Amygdala (tissue), 56 donors: ENCODE measurements at places on chromosomes 6 and 20.

DNA sequence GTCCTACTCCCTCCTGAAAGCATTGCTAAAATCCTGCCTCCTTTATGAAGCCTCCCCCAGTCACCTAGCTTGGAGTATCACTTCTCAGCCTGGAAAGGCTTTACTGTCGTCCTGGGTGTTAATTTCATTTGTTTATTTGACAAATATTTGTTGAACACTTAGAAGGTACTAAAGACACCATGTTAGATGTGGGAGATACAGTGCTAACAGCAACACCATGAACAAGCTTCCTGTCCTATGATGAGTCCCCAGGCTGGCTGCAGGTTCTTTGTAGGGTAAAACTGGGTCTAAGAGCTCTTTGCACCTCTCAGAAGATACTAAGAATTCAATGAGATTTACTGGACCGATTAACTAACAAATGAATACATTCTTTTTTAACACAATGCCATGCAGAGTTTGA, 109.2 kb upstream of the TMEM170B start:
- no peak for DNase-seq

DNA sequence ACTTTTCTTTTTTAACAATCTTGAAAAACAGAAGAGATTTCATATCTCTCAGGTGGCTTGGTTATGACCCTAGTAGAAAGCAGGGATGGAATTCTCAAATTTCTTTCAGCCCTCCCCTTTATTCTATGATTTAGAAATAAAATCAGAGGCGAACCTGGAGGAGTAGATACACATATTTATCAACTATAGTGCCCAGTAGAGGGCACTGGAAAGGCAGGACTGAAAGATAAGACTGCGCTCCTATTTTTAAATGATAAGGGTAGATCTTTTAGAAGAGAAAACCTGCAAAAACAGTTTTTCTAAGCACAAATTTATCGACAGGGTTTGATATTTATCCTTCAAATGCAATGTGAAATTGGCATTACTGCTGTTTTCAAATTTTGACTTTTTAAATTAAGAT, 1296.6 kb downstream of the EPHA7 start:
- no peak for DNase-seq

DNA sequence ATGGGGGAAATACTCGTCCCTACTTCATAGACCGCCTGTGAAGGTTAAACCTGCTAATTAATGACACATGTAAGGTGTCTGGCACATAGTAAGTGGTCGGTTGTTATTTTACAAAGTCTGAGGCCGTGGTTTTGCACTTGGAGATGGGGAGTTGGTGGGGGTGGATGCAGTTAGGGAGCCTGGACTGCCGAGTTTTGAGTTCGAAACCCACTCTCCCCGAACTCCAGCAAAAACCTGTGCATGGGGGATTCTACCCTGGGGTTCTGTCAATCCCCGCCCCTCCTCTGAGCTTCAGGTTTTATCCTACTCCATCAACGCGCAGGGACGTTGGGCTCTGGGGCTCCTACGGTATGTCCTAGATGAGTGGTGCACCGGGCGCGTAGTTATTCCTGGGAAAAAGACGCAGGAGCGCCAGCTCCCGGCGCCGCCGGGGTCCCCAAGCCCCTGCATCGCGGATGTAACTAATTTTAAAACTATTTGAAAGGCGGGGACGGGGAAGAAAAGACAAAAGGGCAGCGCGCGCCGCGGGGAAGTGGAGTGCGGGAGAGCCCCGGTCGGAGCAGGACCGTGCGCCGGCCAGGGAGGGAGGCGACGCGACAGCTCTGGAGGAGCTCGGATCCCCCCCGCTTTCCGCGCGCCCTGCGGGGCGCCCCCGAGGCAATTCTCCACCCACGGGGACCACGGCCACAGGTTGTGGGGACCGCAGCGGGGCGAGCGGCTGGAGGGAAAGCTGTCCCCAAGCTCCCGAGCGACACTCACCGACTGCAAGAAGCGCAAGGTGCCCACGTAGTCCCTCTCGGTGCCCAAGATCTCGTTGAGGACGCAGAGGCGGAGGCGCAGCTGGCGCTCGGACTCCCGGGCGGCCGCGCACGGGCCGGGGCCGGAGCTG, 672 bp downstream of the PREX1 start:
- DNase-seq = no peak

GRCh38 chr6:14472255-14472985, 354.8 kb downstream of the CD83 start:
- no peak for DNase-seq

DNA sequence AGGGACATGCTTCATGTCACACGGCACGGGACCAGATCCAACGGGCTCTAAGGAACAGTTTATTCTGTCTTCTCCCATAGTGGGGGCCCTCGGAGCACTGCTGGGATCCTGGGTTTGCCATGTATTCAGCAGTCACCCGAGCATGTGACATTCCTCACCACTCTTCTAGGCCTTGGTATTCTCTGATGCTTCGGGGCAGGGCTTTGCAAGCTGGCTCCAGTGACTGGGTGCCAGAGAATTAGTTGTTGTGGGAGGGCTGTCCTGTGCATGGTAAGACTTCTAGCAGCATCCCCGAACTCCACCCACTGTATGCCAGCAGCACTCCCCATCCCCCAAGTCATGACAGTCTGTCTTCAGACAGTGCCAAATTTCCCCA, 5.4 kb downstream of the CCN5 start:
- DNase-seq = peak; percentile 32

- no peak for DNase-seq
Observed at GRCh38 chr6:13445005-13445743, 42.2 kb downstream of the GFOD1 start.

DNA sequence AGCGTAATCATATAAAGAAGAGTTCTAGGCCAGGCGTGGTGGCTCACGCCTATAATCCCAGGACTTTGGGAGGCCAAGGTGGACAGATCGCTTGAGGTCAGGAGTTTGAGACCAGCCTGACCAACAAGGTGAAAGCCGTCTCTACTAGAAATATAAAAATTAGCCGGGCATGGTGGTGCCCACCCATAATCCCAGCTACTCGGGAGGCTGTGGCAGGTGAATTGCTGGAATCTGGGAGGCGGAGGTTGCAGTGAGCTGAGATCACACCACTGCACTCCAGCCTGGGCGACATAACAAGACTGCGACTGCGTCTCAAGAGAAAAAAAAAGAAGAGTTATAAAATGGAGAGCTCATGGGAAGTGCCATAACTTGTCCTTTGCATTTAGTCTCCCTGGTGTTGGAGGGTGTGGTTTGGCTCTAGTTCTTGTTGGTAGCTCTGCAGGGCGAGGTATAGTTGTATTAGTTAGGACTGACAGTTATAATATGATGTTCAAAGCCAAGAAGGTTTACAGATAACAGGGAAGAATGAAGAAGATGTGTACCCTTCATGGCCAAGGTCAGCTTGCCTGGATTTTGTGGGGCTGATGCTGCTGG, 54.8 kb downstream of the UTRN start:
- DNase-seq = no peak

- DNase-seq = no peak
Observed at GRCh38 chr6:26598267-26598666, 1.5 kb downstream of the ABT1 start.

GRCh38 chr20:40698281-40698680, 9.2 kb upstream of the MAFB start:
- no peak for DNase-seq

DNA sequence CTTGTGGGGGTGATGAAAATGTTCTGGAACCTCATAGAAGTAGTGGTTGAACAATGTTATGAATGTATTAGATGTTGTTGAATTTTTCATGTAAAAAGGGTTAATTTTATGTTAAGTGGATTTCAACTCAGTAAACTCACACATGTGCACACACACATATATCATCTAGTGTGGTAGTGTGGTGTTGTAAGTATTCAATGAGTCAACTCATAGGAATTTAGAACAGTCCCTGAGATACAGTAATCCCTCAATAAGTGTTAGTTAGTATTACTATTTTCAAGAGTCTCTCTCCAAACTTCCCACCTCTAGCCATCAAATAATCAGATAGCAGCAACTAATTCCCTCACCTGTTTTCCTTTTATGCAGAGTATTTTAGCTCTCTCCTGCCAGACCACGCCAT, 563.1 kb upstream of the JARID2 start:
- DNase-seq = no peak

- DNase-seq = peak; percentile 44
Observed at GRCh38 chr6:93416571-93417420, 2.6 kb downstream of the EPHA7 start.

DNA sequence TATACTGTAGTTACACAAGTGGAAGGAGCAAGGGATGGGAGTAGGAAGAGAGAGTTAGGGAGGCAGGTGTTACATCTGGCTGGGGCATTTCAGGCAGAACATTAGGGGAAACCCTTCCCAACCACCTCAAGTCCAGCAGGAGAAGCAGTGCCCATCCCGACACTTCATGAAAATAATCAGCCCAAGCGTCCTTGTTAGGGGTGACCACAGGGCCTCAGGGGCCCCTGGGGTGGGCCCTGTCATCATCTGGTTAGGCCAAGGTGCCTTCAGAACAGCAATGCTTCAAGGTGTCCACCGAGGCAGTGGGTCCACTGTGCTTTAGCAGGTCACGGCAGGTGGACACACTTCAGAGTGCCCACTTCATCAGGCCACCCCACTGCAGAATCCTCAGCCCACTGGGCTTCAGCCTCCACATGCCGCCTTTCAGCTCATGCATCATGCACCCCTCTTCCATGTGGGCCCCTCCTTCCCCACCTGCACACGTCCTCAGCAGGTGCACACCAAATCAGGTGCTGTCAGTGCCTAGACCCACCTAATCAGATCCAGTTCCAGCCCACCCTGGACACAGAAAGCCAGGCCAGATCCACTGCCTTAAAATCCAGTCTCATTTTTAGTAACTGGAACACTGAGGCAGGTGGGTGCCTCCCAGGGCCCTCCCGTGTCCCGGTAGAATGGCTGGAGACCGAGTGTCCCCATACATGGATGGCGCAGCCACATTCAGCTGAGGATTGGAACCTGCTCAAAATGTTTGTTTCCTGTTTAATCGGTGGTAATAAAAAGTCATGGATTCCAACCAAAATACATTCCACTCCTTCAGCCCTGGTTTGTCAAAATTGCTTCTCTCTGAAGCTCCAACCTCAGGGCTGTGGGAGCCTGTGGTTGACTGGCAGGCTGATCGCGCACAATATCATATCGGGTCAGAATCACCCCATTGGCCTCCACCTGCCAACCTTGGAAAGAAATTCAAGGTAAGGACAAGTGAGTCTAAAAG, 99.5 kb downstream of the ANKRD60 start:
- no peak for DNase-seq

DNA sequence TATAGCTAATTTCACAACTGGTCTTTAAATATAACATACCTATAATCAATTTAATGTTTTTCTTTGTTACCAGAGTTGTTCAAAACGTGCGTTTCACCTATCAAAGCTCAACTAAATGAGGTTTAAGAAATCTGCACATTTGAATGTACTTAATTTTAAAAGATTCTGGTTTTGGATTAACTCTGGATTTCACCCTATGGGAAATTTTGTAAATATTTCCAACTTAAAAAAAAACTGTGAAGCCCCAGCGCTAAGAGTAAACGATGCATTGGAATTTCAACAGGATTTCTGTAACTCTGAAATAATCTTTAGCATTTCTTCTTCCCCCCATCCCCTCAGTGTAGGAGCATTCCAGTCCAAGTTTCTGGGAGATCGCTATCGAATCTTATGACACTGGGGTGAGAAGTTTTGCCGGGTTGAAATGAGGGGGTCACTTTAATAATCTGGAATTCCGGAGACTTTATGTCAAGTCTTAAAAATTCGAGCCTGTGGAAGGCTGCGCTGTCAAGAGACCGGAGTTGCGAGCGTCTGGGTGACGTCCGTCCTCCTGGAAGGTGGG, 643 bp upstream of the MAP3K4 start:
- no peak for DNase-seq

DNA sequence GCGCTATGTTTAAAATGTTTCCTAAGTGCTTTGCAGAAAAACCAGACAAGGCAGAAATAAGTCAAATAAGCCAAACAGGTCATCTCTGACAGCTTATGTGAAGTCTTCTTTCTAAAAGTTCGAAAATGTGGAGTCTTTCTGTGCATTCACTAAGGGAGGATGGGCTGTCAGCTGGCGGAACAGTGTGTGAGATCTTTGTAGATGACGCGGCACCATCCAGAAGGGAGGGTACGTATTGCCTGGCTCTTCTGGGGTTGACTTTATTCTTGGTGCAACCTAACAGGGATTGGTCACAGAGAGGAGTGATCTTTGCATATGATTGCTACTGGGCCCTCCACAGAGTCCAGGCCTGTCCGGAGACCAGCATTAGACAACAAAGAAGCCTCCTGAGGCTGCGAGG, 114.5 kb upstream of the EDN1 start:
- no peak for DNase-seq
